Lung (tissue), 17 donors: ENCODE measurements at places on chromosomes 3 and 15.

GRCh38 chr15:74502301-74502700 lies 38.7 kb upstream of the ARID3B start:
- H3K4me3 ChIP-seq: no peak overlapping the region
- no peak for DNase-seq
- no peaks in the 10 kb centered on the region for H3K27me3 ChIP-seq
- H3K4me1 ChIP-seq: no peaks in the 10 kb centered on the region

DNA sequence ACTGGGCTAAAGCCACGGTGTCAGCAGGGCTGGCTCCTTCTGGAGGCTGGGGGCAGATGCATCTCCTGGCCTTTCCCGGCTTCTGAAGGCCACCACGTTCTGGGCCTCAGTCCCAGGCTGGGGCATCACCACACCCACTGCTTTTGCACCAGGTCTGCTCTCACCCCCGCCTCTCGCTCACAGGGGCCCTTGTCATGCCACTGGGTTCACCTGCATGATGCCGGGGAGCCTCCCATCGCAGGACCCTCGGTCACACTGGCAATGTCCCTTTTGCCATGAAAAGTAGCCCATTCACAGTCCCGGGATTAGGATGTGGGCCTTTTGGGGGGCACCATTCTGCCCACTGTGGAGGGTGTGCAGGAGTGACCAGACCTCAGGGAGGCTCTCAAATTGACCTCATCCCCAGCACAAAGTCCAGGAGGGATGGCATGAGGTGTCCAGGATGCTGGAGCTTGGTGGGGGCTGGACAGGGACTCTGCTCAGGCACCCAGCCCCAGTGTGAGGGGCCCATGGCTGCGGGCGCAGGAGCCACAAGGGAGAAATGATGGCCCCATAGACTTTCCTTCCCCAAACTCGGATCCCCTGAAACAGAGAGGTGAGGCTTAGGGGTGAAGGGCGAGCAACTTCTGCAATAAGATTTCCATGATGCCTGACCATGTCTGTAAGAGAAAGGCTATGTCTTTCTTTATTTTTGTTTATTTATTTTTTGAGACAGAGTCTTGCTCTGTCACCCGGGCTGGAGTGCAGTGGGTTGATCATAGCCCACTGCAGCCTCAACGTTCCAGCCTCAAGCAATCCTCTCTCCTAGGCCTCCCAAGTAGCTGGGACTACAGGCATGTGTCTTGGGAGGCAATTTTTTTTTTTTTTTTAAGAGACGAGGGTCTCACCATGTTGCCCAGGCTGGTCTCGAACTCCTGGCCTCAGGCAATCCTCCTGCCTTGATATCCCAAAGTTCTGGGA lies 189.1 kb downstream of the GOLGA6L6 start:
- H3K4me3 ChIP-seq: no peak overlapping the region
- DNase-seq: peak; percentile 16
- no peaks in the 10 kb centered on the region for H3K4me1 ChIP-seq
- H3K27me3 ChIP-seq: no peaks in the 10 kb centered on the region
- no peaks in the 10 kb centered on the region for H3K36me3 ChIP-seq
- H3K27ac ChIP-seq: no peak overlapping the region

DNA sequence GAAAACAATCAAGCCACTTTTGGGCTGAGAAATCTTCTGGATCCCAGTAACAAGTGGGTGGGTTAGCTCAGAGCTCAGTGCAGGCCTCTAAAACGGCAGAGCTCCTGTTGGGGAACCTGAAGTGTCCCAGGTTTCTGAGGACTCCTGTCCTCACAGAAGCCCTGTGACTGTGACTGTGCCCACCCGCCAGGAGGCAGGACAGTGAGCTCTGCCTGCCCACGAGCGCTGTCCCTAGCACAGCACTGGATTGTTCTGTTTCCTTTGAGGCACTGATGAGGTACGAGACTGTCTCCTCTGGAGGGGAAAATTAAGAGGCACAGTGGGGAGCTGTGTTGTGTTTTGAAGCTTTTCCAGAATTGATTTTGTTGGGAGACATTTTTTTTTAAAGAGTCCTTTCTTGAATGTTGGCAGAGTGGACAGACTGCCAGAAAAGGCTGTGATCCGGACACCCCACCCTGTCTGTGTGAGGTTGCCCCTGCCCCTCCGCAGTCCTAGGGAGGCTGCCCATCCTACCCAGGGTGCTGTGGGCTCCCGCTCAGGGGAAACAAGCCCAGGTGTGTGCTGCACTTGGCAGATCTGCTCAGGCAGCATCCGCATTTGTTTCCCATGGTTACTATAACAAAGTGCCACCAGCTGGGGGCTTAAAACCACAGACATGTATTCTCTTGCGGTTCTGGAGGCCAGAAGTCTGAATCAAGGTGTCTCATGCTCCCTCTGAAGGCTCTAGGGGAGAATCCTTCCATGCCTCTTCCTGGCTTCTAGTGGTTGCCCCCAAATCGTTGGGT lies 66.6 kb upstream of the LARS2 start:
- H3K27me3 ChIP-seq: peaks cover 2% of the 10 kb centered on the region
- no peak for DNase-seq
- no peaks in the 10 kb centered on the region for H3K36me3 ChIP-seq
- H3K4me1 ChIP-seq: no peaks in the 10 kb centered on the region

DNA sequence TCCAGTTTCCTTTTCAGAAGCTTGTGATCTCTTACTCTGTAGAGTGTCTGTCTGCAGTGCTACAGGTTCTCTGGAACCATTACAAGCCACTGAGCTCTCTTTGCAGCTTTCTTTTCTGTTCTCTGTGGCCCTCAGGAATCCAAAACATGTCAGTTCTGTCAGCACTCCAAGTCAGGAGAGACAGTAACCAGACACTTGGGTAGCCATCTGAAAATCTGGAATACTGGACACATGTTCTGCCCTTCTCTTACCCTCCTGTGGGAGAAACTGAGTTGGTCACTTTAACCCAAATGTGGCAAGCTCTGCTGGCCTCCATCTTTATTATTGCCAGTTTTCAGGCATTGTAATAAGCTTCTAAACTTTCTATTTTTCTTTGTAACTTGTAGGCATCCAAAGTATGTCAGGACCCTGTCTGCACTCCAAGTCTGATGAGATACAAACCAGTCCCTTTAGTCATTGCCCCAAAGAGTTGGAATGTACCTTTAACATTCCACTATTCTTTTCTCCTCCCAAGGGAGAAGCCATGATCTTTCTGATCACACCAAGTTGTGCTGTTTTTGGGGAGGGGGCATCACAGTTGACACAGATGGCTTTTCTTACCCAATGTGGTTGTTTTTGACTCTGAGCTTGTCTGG lies 183.7 kb downstream of the DPH6 start:
- no peak for DNase-seq
- no peaks in the 10 kb centered on the region for H3K27me3 ChIP-seq
- H3K27ac ChIP-seq: peak overlapping the region; percentile 49

DNA sequence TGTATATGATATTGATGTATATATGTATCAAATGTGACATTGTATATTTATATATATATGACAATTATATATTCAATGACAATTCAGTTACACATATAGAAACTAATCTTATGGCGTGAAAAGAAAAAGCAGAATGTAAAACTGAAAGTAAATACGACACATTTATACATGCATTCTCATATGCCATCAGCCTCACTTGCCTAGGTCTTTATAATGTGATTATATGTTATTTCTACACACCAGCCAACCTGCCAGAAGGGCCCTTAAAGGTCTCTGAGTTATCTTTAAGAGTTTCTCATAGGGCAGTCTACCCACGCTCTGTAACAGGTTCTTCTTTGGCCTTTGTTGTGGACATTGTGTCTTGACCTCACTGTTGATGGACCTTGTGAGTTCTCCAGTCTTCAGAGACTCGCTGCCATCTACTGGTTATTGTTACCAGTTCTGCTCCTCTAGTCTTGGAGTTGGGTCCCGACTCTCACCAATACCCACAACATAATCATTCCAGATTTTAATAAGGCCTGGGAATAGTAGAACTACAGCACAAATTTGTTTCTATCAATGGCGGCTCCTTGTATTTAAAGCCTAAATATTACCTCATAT lies 371.5 kb upstream of the GOLIM4 start:
- peak; percentile 50 for DNase-seq
- H3K4me1 ChIP-seq: peaks cover 6% of the 10 kb centered on the region
- H3K4me3 ChIP-seq: no peak overlapping the region
- H3K27ac ChIP-seq: no peak overlapping the region
- no peaks in the 10 kb centered on the region for H3K27me3 ChIP-seq
- H3K36me3 ChIP-seq: no peaks in the 10 kb centered on the region
